ENCODE measurements at places on chromosomes 3 and 15. TPM values are rescaled to one million over a fixed set of nuclear protein-coding genes. Genes with fewer than 3 reads are reported as not detected.

- DNase-seq = no peak
Measured at GRCh38 chr15:85992224-85992623, 87.4 kb upstream of the AGBL1 start.

DNA sequence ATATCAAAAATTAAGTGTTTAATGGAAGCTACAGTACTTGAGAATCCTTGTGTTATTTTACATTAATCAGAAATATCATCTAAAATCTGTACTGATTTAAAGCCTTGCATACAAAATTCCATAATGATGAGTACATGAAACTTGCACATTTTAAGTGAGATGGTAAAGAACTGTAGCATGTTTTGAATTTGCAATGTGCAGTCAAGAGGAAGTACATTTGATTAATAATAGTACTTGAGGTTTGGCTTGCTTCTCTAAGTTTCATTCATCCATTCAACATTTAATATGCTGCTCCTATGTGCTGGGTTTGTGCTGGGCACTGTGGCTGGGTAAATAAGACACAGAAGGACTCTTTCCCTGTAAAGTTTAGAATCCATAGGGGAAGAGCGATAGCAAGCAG lies 332.3 kb downstream of the CNTN3 start:
- no peak for DNase-seq

DNA sequence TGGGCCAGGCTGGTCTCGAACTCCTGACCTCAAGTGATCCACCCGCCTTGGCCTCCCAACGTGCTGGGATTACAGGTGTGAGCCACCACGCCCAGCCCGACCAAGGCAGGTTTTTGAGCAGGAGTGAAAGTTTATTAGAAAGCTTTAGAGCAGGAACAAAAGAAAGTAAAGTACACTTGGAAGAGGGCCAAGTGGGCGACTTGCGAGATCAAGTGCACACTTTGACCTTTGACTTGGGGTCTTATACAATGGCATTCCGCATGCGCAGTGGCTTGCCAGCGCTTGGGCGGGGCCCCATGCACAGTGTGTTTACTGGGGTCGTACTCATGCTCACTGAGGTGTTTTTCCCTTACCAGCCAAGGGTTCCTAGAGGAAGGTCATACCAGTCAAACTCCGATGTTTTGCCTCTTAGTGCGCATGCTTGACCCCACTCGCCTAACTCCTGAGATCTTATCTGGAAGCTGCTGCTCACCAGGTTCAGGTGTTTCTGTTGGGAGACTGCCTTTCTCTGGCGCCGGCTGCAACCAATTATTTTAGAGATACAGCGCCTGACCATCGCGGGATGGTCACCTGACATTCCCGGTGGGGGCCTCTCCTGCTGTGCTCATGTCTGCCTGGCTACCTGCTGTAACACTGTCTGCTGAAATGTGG lies 46.9 kb upstream of the FLNB start:
- DNase-seq = no peak

DNA sequence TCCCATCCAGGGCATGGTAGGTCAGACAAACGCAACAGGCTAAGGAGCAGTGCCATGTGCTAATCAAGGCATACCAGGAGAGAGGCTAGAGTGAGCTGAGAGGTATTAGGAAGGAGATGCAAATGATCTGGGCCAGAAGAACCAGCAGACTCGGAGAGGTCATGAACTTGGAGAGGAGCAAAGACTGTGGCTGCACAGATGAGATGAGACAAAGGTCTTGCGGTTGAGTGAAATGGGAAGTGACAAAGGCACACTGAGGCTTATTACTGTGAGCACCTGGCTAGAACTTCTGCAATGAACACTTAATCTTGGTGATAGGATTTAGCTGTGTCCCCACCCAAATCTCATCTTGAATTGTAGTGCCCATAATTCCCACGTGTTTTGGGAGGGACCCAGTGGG lies 380.2 kb downstream of the ULK4 start:
- DNase-seq = no peak

TMEM212 gene
- not detected for total RNA-seq

TMEM158 gene
- 10.6 TPM for total RNA-seq

DNA sequence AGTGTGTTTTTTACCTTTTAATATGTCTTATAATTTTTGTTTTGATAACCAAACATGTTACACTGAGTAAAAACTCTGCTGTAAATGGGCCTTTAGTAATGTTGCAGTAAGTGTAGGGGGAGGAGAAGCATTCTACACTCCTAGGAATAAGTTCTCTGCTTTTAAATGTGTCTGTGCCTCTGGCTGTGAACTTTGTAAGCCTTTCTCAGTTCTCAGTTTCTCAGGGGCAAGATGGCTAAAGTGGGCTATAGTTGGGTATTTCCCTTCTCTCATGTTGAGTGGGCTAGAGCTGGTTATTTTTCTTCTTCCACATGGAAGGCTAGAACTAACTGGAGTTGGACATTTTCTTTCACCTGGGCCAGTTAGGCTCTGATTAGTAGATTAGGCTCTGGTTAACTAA lies 75.3 kb upstream of the NUDT16 start:
- no peak for DNase-seq

DNA sequence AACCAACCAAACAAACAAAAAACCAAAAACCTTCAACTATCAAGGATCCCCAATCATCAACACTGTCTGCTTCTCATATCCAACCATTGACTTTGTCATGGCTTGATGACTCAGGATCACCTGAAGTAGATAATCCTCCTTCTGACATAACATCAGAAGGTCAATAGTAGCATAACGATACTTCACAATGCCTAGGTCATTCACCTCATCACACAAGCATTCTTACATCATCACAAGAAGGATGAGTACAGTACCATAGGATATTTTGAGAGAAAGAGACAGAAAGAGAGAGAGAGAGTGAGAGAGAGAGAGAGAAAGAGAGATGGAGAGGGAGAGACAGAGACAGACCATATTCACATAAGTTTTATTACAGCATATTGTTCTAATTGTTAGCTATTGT lies 42.1 kb downstream of the SPATA16 start:
- DNase-seq = no peak

SAMMSON gene
- not detected for total RNA-seq

GRCh38 chr3:189602471-189602870 lies 28.7 kb upstream of the TP63 start:
- DNase-seq = no peak

GRCh38 chr3:37544869-37545352 lies 316.8 kb upstream of the CTDSPL start:
- DNase-seq = no peak

STRIT1 gene
- total RNA-seq = not detected

GRCh38 chr3:73611176-73611575 lies 13.6 kb downstream of the PDZRN3 start:
- no peak for DNase-seq

GRCh38 chr15:43796566-43796965 lies 3.5 kb downstream of the SERINC4 start:
- no peak for DNase-seq

GRCh38 chr3:184366619-184367289 lies 5.2 kb downstream of the POLR2H start:
- DNase-seq = no peak

DNA sequence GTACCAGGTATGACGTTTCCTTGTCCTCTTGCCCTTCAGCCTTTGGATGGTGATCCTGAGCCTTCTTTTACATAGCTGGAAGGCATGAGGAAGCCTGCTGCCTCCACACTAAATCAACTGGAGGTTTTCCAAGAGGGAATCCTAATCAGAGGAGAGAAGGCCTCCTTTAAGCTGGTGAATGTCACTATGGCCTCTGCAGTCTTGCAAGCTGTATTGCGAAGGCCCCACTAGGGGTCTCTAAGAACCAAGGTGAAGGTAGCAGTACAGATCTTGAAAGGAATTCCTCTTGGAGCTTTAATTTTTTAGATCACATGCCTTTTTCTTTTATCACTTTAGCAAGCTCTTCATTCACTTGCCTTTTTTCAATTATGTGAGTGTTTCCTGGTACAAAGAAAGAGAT lies 119.2 kb downstream of the GHSR start:
- no peak for DNase-seq

RASL12 gene
- total RNA-seq = 1.5 TPM

DNA sequence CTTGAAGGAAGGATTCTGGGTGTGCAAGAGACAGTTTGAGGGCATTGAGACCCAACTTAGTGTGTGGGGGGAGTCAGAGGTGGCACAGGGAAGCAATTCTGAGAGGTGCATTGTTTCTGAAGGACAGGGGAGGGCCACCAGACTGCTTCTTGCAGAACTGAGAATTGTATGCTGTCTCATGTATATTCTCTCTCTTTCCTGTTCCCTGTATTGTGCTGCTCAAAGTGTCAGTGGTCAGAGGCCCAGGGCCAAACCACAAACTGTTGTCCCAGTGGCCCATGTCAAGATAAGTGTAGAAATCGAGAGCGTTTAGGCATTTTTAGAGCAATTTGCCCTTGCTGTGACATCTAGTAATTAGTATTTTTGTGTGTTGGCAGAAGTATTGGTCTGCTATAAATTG lies 567.1 kb downstream of the EDEM1 start:
- DNase-seq = no peak

DNA sequence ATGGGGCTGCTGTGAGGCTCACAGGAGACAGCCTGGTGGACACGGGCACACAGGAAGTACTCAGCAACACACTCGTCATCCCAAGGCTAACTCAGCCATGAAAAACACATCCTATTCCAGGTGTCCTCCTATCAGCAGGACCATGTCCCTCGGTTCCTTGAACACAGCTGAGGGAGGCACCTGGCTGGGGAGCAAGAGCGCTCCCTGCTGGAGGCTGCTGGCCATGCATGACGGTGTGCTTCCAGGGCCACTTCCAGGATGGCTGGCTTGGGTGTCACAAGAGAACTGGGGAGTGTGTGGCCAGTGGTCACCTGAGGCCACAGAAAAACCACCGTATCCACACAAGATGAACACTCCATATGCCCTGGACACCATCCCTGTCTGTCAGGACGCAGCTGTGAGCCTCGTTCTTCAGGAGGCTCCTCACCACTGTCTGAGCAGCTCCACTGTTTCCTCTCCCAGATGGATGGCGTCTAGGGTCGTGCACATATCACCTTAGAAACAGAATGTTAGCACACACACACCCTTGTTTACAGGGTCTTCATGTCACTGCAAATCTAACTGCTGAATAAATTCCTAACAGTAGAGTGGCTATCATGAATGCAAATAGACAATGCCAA lies 31.0 kb downstream of the POC1A start:
- peak; percentile 72 for DNase-seq

- DNase-seq = no peak
Measured at GRCh38 chr15:95875121-95875643, 455.3 kb upstream of the NR2F2 start.

PLA2G4D gene
- not detected for total RNA-seq

PIGZ gene
- 1.9 TPM for total RNA-seq

SV2B gene
- not detected for total RNA-seq

GRCh38 chr15:68617001-68617400 lies 38.2 kb downstream of the CORO2B start:
- no peak for DNase-seq

DNA sequence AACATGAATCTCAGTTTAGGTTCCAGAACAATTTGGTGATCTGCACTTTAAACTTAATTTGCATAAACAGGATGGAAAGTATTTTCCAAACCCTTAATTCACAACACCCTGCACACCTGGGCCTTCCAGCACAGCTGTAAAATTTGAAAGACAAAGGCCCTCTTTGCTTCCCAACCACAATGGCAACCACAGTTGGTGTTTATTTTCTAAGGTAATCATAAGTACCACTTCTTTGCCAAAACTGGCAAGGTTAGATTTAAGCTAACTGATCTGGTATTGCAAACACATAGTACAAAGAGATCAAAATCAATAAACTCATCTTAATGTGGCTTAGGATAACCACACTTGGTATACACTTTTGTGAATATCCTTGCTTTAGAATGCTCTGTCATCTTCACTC lies 4.1 kb downstream of the LRIG1 start:
- DNase-seq = no peak

DNA sequence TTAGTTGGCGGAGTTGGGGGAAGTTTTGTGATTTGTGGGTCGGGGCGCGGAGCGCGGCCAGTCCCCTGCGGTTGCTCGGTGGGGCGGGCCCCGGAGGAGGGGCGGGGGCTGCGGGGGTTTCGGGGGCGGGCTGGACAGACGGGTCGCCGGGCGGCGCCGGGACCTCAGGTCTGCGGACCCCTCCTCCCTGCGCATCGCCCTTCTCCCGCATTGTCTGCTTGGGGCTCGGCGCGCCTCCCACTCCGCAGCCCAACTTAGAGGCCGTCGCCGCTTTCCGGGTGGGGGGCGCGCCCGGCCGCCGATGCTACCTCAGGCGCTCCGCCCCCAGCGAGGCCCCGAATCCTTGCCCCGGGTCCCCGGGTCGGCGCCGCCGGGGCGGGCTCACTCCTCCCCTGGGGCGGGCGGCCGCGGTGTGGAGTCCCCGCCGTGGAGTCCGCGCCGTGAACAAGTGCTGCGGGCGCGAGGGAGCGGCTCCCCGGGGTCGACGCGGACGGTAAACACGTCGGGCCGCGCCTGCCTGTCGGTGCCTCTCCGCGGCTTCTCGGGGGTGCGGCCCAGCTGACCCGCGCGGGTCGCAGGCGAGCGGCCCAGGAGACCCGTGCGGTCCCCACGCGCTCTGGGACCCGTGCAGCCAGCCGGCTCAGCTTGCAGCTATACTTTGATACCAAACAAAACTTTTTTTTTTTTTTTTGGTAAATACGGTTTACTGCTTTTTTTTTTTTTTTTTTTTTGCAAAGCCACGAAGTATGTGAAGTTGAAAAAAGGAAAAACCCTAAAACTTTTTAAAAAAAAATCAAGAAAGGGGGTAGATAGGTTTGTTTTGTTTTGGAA lies 624 bp downstream of the AKAP13 start:
- no peak for DNase-seq

RPL29 gene
- total RNA-seq = 1,471 TPM

DNA sequence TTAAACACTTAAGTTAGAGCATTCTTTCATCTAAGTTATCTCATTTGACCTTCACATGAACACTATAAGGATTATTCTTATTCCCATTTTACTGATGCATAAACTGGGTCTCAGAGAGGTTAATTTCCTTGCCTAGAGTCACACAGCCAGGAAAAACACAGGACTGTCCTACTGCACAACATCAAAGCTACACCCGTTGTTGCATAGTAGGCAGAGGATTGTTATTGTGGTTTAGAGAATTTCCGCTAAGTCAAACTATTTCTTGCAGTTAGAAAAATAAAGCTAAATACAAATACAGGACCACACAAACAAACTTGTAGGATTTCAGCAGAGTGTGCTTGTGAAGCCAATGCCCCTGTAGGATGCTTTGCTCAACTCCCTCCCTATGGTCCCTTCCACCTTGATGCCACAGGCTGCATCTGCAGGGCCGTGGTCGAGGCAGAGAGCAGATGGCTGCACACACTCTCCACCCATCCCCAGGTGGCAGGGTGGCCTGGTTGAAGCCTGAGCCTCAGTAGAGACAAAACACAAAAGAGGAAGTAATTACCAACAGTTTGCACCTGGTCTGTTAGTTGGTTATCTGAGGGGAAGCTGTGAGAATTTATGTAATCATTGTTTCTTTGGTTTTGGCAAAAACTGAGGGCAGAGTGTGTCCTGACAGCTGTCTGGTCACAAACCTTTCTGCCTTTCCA lies 41.1 kb upstream of the SKOR1 start:
- no peak for DNase-seq

- DNase-seq = no peak
Measured at GRCh38 chr3:144073698-144074097, 102.1 kb downstream of the DIPK2A start.

MRAS gene
- 24.7 TPM for total RNA-seq

ZIC1 gene
- total RNA-seq = 54.3 TPM

- no peak for DNase-seq
Measured at GRCh38 chr3:98812851-98813374, 49.8 kb downstream of the ST3GAL6 start.

CEP97 gene
- total RNA-seq = 25.1 TPM

PSTPIP1 gene
- 1.5 TPM for total RNA-seq

GRCh38 chr3:149421764-149422163 lies 44.3 kb upstream of the TM4SF1 start:
- DNase-seq = no peak
